ENCODE measurements at places on chromosomes 2 and 18.

DNA sequence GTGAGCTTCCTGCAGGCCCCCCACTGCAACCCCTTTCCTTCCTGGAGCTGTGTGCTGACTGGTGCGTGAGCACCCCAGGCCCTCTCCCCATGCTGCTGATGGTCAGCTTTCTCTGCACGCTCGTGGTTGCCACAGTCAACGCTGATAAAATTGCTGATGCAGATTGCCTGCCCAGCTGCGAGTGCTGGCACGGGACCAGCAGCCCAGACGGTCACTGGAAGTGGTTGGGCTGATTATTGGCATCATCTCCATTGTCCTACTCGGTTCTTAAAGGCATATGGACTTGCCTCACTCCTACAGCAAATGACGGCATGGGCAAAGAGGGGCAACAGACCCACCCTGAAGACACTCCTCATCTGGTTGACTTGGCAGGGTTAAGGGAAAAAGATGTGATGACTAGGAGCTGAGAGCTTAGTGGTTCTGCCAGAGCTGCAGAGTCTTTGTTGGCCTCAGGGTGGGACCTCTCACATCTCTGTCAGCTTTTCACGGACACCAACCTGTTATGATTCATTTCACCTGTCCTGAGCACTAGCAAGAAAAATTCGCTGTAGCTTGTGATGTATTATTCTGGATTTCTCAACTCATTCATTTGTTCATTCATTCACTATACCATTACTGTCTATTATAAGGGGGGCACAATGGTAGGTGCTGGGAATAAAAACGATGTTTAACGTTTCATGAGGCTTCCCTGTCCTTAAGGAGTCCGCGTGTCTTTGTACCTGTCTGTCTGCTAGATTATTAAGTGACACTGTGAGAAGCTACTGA, 38.4 kb downstream of the PAX8 start:
- DNase-seq = peak; percentile 73
- H3K27me3 ChIP-seq = no peaks in the 10 kb centered on the region
- no peak overlapping the region for H3K4me3 ChIP-seq
- no peaks in the 10 kb centered on the region for H3K36me3 ChIP-seq

- H3K27ac ChIP-seq = no peak overlapping the region
- H3K4me1 ChIP-seq = no peaks in the 10 kb centered on the region
- no peaks in the 10 kb centered on the region for H3K36me3 ChIP-seq
- H3K27me3 ChIP-seq = no peaks in the 10 kb centered on the region
- no peak overlapping the region for H3K4me3 ChIP-seq
- no peak for DNase-seq
Measured at GRCh38 chr2:79292239-79292957, 132.8 kb upstream of the REG3A start.

DNA sequence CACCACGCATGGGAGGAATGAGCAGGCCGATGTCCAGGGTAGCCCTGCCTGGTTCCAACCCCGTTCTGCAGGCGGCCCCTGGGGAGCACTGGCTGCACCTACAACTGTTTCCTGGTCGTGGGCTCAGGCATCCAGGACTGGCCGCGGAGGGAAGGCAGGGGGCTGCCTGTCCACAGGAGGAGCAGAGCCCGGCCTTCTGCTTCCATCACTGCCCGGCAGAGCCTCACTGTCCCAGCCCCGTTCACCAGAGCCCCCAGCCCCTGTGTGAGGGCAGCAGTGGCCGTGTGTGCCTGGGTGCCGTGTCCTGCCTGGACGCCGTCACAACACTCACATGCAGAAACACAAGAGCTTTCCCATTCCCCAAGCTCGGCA, 56.2 kb downstream of the KCNG2 start:
- DNase-seq = no peak
- H3K36me3 ChIP-seq = no peaks in the 10 kb centered on the region
- peaks cover 3% of the 10 kb centered on the region for H3K4me1 ChIP-seq
- H3K4me3 ChIP-seq = no peak overlapping the region

DNA sequence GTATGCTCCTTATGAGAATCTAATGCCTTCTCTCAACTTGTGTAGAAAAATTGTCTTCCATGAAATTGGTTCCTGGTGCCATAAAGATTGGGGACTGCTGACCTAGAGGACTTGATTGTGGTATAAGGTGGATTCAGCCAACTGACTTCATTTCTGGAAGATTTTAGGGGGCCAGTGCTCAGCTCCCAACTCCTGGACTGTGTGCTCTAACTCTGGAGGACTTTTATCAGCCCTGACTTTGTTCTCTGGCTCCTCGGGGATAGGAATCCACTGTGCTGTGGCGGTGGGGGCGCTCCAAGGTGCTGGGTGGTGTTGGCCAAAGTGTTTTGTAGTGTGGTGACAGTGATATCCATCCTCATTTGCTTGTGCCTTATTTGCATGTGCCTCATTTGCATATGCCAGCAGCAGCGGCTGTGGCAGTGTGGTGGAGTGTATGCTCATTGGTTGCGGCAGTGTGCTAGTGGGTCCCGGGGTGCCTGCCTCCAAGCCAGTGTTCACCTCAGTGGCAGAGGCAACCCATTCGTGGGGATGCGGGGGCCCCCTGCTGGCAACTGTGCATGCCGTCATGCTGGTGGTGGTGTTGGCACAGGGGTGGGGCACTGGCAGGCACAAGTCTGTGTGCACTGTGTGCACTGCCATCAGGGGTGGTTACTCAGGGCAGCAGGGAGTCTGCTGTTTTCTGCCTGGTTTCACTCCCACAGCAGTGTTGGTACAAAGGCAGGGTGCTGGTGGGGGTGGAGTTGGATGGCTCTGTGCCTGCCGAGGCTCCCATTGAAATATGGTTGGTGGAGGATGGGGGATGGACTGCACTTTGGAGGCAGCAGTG, 19.6 kb downstream of the EHBP1 start:
- H3K36me3 ChIP-seq = no peaks in the 10 kb centered on the region
- no peak overlapping the region for H3K4me3 ChIP-seq
- no peak for DNase-seq

GRCh38 chr2:88097192-88097591, 29.6 kb downstream of the SMYD1 start:
- H3K36me3 ChIP-seq = no peaks in the 10 kb centered on the region
- H3K4me3 ChIP-seq = no peak overlapping the region
- H3K4me1 ChIP-seq = no peaks in the 10 kb centered on the region
- no peak for DNase-seq
